NCI-H1105 treated with DMSO at 0.1 percent for 48 hours (cell line): ENCODE measurements at places on chromosomes 2 and 18.

DNA sequence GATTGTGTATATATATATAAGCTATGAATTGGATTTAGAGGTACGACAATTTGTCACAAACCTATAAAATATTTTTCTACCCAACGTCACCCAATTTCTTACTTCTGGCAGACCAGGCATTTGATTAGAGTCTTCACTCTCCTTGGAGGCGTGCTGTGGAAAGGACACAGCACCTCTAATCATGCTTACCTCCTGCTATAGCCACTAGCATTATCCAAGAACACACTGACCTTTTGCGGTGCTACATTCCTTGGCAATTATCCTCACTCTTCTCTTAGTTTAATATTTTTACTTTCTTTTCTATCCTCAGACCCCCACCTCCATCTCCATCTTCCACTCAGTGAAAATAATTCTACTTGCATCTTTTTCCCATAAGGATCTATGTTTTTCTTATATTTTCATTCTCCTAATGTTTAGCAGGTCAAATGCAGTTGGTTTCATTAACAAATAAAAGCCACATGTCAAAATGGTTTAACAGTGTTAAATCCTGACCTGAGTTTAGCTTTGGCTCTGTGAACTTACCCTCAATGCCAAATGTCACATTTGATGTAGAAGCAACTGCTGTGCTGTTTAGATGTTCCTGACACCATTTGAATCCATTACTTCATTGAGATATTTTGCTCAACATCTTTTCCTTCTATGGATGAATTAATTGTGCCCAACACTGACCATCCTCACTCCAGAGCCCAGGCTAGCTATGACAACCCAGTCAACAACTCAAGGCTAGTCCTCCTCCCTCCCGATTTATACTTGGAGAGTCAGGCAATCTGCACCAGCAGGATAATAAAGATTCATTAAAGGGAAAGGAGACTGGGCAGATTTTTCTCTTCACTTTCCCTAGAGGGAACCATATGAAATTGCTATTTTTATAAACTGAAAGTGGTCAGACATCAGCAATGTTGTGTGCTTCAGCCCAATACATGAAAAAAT is 240.5 kb downstream of the MREG start:
- no peak for DNase-seq

DNA sequence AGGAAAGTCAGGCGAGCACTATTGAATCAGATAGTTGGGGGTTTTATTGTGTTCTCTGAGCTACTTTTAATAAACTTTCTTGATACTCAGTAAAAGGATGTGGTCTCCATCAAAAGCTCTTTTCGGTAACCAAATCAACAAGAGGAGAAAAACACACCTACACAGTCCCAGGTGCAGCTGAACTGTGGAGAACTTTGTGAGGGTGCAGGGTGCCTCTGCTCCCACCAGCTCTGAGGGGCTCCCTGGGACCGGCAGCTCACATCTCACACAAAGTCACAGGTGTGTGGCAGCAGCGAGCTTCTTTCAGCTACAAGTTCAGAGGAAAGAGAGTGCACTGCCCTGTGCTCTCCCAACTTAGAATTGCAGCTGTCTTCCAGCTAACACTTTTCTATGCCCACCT is 650.4 kb downstream of the RNF144A start:
- DNase-seq: no peak

DNA sequence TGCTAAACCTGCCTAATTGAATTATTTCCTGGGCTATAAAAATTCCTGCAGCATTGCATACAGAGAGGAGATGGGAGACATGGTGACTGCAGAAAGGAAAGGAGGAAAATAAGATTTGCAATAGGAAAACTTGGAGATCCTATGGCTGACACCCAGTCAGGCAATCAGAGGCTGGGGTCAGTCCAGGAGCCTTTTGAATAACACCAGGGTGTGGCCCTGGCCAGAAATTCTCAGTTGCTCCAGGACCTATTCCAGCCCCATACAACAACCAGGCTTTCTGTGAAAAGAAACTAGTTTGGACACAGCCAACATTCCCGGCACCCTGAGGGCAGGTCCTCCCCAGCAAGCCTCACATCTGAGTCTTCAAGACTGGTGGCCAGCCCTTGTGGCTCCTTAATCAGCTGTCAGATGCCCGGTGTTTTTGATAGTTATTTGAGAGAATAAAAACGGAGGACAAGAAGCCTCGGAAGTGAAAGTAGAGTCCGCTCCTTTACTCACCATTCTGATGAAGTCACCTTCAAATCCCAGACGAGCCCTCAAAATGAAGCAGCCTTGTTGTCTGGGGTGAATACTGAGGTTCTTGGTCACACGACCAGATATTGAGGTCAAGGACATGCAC is 31.1 kb upstream of the GMCL1 start:
- DNase-seq: no peak

GRCh38 chr18:51196811-51197660 is 445 bp downstream of the MEX3C start:
- peak; percentile 11 for DNase-seq

- DNase-seq: no peak
These were observed 2.1 kb downstream of the EML6 start for GRCh38 chr2:54725343-54726099.

DNA sequence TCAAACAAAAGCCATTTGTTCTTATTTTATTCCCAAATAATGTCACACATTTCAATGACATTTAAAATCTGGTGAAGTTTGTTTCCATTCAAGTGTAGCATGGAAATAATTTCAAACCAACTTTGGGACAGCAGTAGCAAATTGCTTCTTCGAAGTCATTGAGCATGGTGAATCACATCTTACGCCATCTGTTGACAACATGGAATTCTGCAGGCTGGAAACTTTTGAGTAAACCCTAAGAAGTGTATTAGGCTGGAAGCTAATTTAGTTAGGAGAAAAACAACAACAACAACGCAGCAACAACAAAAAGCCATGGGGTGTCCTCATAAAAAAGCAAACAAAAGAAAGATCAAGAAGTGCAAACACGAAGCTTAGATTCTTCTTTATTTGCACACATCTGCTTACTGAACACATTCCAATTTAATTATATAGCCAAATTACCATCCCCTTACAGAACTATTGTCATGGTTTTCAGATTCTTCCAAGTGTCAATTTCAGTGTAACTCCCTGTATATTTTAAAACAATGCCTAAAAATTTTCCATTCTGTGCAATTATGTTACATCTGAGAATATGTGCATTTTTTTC is 659.0 kb upstream of the CDH7 start:
- peak; percentile 40 for DNase-seq

DNA sequence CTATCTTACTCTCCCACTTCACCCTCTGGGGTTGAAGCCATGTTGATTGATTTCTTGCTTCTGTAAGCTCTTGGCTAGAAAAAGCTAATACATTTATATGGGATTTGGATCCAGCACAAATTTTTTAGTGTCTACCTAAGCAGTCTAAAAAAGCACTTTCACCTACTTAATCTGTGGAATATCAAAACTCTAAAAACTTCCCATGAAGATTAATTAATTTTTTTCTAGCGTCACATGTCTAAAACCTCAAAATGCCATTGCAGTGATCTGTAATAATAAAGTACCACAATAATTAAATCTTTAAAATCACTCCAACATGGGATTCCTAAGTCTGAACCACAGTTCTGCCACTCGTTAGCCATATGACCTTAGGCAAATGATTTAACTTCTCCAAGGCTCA is 180.1 kb downstream of the EN1 start:
- DNase-seq: no peak

DNA sequence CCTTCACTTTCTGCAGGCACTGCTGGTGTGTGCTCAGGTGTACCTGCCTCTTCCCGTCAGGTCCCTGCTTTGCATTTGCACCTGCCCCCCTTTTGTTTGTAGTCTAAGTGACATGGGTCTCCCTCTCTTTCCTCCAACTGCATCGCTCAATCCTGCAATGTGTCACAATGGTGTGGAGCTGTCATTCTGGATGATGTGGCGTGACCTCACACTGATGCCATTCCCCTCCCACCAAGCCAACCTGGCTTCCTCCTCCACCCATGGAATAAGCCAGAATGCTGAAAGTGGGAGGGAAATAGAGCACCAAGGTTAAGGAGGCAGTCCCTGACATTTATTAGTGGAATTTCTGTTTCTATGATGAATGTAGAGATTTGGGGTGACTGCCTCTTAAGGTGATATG is 156.7 kb downstream of the ZBTB7C start:
- no peak for DNase-seq

- no peak for DNase-seq
These were observed 1621.1 kb downstream of the LRP1B start for GRCh38 chr2:140509765-140510164.

- no peak for DNase-seq
These were observed 16.9 kb downstream of the PSTPIP2 start for GRCh38 chr18:46054956-46055837.

DNA sequence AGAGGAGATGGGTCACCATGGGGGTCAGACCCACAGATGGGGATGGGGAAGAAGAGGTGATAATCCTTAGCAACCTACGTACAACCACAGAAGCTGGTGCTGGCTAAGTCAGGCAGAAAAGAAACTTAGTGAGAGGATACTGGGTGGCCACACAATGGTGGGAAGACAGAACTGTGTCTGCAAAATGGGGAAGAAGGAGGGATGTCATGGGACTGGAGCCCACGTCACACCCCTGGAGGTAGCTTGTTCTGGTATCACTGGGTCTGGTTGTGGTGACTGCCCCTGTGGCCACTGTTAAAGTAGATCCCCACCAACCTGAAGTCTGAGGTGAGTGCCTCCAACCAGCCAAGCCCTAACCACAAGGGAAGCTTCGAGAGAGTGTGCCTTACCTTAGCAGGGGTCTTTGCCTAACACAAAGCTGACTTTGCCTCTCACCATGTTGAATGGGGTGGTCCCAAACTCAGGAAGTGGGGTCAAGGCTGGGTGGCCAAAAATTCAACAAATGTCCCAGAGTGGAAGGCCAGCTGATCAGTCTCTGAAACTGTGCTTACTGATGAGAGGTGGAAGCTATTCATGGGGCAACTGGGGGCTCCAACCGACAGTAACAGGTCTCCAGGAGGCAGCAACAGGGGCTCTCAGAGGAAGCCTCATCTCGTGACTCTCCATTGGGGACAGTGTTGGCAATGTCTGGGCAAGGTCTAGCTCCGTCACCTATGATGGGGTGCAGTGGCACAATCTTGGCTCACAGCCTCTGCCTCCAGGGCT is 64.8 kb upstream of the SLC1A4 start:
- no peak for DNase-seq

- DNase-seq: no peak
These were observed 24.2 kb upstream of the TOGARAM2 start for GRCh38 chr2:28956890-28957289.
